ENCODE measurements at places on chromosomes 1 and 21.

DNA sequence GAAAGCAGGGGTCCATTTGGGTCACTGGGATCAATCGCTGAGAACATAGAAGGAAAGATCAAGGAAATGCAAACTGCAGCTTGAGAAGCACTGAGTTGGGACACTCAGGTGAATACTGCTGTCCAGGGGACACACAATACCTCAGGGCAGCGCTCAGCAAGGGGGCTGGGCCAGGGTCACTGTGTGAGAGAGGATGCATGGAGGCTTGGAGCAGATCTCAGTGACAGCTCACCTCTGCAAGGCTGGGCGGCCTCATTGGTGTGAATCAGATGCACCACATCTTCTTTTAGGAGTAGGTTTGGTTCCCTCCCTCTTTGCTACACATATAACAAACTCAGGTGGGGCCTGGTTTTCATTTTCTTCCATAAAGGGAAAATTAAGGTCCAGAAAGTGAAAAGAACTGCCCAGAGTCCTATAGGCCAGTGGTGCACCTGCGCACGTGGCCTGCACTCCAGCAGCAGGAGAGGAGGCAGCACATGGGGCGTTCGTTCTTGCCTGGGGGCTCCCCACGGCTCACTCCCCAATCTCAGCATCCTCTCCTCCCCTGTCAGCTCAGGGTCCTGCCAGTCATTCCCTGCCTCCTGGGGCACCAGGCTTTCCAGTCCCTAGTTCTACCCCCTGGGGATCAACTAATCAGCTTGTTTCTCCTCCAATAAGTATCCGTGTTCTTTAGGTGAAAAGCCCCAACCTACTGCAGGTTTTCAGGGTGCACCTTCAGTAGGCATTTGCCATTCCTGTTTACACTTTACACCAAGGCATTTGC, 1.5 kb downstream of the A3GALT2 start:
- DNase-seq = no peak

DNA sequence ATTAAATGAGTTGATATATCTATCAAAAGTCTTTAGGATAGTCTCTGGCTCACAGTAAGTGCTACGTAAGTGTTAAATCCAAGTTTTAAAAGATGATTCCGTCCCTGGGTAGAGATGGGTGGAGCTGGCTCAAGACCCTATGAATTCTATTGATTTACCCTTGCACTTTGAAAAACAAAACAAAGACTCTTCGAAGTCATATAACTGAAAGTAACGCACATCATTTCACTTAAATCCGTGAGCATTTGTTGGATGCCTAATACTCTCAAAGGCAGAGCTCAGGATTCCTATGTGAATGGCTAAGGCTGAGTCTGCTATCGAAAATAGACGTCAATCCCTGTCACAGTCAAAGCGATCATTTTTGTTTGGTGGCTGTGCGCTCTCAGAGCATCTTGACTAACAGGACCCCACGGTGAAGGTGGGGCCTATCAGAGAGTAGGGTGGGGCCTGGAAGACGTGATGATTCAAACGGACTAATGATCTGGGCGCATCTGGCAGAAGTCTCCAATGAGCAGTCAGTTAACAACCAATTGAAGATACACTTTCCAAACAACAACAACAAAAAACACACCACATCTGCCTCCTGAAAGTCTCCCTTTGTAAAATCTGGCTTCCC, 1.2 kb upstream of the NUCKS1 start:
- DNase-seq = no peak

- no peak for DNase-seq
Observed at GRCh38 chr1:236990052-236990445, 14.2 kb downstream of the MT1HL1 start.

DNA sequence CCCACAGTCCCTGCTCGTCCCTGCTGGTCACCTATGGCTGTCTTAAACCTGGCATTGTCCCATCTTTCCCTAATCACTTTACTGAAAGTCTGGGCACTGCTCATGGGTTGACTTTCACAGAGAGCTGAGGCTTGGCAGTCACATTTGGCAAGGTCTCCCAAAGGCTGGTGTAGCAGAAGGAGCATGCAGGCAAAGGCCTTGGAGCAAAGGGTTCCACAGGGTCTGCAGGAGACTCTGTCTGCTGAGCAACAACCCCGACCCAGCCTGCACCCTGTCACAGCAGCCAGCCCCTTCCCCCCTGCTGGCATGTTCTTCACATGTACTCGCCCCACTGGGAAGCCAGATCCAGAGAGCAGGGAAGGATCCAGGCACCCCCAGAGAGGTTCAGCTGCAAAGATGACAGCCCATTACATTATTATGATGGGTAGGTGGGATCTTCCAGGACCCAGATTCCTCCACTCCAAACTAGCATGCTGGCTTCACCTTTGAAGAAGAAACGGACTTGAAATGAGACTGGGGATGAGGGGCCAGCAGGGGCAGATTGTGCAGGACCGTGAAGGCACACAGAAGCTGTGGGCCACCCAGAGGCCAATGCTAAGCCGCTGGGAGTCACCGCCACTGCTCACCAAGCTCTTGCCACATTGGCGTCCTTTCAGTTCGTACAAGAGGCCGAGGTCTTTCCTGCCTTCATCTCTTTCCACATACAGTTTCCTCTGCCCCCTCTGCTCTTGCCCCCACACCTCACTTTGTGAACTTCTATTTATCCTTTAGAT, 14.2 kb upstream of the TMEM125 start:
- no peak for DNase-seq

GRCh38 chr1:167720965-167721616, 691 bp upstream of the MPZL1 start:
- no peak for DNase-seq

GRCh38 chr1:162275622-162276175, 101.0 kb downstream of the SPATA46 start:
- no peak for DNase-seq

GRCh38 chr1:205074513-205074912, 9.7 kb downstream of the TMEM81 start:
- peak; percentile 20 for DNase-seq

GRCh38 chr1:160834945-160835565, 27.6 kb downstream of the CD244 start:
- peak; percentile 42 for DNase-seq

GRCh38 chr1:238789916-238790667, 596.3 kb upstream of the CHRM3 start:
- DNase-seq = no peak

DNA sequence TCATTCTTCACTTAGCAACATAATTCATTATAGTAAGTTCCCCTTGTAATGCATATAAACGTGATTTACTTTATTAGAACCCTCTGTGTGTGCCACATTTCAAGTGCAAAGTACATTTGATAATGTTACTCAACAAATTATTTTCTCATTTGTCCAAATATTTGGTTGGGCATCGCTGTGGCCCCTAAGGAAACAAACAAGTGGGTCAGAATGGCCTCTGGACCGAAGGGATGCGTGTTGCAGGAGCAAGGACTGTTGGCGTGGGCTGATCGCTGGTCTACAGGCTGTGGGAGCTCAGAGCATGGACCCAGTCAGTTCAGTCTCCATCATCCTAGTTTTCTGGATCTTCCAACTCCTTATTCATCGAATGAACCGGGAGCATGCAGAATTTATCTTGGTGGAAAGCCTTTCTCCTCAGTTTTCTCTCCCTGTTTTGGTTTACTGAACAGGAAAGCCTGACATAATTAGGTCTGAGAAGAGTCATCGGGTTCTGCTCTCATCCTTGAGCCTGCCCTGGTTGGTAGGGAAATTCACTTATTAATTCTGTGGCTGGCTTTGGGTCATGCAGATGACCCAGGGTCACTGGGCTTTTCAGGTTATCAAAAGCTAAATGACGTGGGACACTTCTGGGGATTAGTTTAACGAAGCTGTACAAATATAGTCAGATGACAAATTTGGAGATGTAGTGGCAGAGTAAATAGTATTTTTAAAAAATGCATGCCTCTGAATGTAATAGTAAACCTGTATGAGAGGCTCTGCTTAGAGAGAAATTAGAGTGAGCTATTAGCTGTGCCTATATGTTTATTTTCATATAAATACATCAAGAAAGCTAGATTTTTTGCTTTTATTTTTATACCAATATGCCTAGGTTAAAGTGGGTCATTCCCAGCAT, 200.2 kb downstream of the SDCCAG8 start:
- no peak for DNase-seq

DNA sequence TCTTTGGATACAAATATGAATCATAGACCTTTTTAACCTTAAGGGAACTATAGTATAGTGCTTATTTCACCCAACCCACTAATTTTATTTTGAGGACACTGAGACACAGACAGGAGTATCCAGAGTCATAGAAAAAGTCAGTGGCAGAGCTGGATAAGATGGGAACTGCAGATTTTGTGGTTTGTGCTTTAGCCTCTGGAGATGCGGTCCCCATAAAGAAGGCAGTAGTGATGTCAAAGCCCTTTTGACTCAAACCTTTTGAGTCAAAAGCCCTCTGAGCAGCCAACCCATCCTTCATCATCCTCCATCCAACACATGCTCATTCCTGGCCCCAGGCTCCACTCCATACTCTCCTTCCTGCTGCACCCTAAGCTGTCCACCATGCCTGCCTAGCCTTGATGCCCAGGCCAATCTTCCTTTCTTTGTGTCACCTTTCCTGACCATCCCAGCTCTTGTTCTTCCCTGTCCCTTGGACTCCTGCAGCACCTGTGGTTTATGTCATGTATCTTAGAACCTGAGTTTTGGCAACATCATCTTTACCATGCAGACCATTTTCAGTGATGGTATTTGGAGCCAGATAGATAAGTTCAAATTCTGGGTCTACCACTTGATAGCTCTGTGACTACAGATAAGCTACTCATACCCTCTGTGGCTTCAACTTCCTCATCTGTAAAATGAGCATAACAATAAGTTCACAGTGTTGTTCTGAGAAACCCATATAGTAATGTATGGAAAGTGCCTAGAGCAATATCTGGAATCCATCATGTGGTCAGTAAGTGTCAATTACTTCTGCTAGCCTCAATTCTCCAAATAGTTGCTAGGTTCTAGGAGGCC, 20.1 kb downstream of the SLAMF1 start:
- no peak for DNase-seq

DNA sequence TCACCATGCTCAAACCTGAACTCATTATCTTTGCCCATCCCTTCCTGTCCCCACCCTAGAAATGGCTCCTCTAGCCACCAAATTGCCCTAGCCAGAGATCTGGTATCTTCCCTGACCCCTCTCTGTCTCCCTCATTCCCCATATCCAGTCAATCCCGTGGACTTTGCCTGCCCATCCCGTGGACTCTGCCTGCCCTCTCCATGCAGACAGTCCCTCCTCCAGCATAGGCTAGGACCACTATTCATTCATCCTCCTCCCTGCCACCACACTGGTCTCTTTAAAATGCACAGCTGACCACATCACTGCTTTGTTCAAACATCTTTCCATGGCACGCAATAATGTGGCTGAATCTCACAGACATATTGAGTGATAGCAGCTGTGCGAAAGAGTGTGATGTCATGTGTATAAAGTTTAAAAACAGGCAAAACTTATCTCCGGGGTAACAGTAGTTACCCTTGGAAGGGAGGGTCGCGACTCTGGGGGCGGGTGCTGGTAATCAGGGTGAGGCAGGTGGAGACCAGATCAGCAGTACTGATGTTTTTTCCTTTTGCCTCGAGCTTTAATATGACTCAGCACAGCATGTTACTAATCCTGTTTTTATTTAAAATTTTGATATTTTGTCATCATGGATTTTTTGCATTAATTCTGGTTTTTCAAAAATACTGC, 4.8 kb upstream of the SLC2A1 start:
- no peak for DNase-seq

GRCh38 chr1:231418101-231418740, 3.9 kb downstream of the EGLN1 start:
- no peak for DNase-seq

DNA sequence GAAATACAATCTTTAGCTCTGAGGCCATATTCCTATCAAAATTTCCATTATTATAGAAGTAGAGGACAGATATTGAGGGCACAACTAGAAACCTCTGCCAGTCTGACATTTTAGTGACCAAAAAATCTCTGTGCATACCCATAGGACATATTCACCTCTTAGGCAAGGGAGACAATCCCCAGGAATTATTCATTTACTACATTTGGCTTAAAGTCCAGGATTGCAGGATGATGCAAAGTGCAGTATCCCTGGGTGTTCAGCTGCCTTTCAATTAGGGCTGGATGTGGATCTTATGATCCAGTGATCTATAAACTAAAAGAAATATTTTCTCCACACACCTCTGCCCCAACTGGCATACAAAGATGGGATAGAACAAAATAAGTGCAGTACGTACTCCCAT, 50.9 kb downstream of the PTGS2 start:
- DNase-seq = no peak
